ENCODE measurements at places on chromosomes 3 and 15.

GRCh38 chr15:71151081-71151480, 35.8 kb downstream of the THSD4 start:
- DNase-seq: no peak

- DNase-seq: no peak
Measured at GRCh38 chr3:50652709-50653108, 22.0 kb upstream of the DOCK3 start.

GRCh38 chr3:535566-536416, 339.2 kb downstream of the CHL1 start:
- DNase-seq: no peak

- DNase-seq: no peak
Measured at GRCh38 chr3:38154033-38154494, 11.3 kb upstream of the OXSR1 start.

GRCh38 chr3:69921651-69922050, 77.9 kb upstream of the SAMMSON start:
- no peak for DNase-seq

- no peak for DNase-seq
Measured at GRCh38 chr15:73454096-73454495, 11.1 kb downstream of the REC114 start.

GRCh38 chr3:123397050-123397590, 51.8 kb downstream of the ADCY5 start:
- DNase-seq: no peak

DNA sequence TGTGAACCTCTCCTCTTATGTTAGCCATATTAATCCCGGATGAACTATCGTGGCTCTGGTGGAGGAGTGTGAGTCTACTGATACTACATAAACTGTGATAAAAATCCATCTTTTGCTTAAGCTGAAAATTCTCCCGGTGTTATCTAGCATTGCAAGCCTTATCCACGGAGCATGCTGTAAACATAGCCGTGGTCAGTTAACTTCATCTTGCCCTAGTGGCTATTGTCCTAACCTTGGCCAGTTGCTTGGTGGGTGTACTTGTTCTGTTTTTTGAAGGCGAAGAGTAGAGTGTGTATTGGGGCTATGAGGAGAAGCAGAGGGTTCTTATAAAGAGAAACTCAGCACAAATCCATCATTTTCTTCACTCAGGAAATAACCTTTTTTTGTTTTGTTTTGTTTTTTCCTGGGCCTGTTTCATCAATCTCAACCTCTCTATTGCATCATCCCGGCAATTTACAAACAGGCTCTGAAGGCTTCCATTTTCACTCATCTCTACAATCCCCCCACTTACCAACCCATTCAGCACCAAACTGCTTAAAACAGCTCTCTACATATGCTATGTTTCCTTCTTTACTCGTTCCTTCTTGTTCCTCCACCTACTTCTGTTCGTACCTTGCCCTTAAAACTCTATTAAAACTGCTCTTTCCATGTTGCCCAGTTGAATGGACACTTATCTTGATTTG, 135.5 kb upstream of the PTX3 start:
- DNase-seq: no peak

Measured in NCI-H2029 (cell line).